ENCODE measurements at places on chromosomes 2 and 18.

GRCh38 chr2:202432776-202433175 is 56.6 kb downstream of the BMPR2 start:
- DNase-seq: no peak

GRCh38 chr2:184611361-184612085 is 13.2 kb downstream of the ZNF804A start:
- DNase-seq: no peak

GRCh38 chr2:197889041-197889440 is 84.6 kb downstream of the PLCL1 start:
- no peak for DNase-seq

GRCh38 chr2:53265544-53266299 is 501.9 kb upstream of the CHAC2 start:
- no peak for DNase-seq

GRCh38 chr2:16677875-16678274 is 12.2 kb upstream of the CYRIA start:
- DNase-seq: no peak
